Astrocyte (in vitro differentiated cells and primary cell): ENCODE measurements at places on chromosomes 7 and 10. TPM values are rescaled to one million over a fixed set of nuclear protein-coding genes. Genes with fewer than 3 reads are reported as not detected.

GRCh38 chr10:110168601-110169481 is 38.6 kb upstream of the MXI1 start:
- DNase-seq: no peak

GRCh38 chr7:21251151-21251800 is 176.6 kb upstream of the SP4 start:
- no peak for DNase-seq

DNA sequence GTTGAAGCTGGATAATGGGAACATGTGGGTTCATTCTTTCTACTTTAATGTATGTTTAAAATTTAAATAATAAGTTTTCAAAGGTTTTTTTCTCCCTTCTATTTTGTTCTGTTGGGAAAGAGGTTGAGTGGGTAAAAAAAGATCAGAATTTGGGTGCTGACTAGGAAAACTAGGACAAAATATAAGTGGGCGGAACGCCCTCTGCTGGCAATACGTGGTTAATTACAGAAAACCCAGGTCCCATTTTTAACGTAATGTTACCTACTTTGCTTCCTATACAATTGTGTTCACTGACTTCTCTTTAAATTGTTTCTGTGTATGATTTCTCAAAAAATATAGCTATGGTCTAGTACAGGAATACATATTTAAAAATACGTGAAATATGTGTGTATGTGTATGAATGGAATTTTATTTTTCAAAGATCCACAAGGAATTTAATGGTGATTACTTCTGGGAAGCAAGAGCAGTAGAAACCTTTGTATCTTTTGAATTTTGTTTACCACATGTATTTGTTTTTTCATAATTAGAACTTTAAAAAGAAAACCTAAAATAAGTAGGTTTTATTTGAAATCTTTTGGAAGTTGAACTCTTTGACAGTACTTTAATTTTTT is 8.7 kb downstream of the ECD start:
- no peak for DNase-seq

GRCh38 chr7:128304212-128304611 is 39.5 kb downstream of the RBM28 start:
- no peak for DNase-seq

- DNase-seq: no peak
Measured at GRCh38 chr7:1329261-1329660, 96.6 kb downstream of the UNCX start.

DNA sequence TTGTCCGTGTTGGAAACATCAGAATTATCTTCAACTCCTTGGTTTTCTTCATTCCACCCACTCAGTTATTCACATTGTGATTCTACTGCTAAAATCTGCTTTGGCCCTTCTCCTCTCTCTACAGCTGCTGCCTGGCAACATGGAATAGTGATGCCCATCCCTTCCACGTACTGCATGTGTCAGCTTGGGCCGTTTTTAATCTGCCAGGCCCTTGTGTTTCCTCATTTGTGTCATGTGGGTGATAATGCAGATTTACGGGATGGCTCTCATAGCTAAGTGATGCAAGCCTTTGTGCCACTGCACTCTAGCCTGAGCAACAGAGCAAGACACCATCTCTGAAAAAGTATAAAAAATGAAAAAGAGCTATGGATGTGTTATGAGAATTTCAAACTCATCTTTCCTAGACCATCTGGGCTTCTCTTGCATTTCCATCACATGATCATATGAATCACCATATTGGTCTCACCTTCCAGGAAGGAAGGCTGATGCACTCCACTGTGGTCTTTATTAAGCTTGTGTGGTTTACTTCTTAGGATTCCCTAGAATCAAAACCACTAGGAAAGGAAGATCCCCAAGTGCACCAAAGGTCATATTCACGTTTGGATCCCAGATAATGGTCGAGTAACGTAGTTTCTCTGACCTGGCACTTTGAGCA is 20.6 kb upstream of the CELF2 start:
- DNase-seq: no peak

- DNase-seq: no peak
Measured at GRCh38 chr7:82417898-82418297, 25.7 kb downstream of the CACNA2D1 start.

- peak; percentile 42 for DNase-seq
Measured at GRCh38 chr10:79328737-79329504, 18.3 kb upstream of the PPIF start.

- peak; percentile 85 for DNase-seq
Measured at GRCh38 chr10:114684822-114685209, 26.7 kb upstream of the ABLIM1 start.

GRCh38 chr10:24951201-24952142 is 934 bp downstream of the PRTFDC1 start:
- no peak for DNase-seq

- no peak for DNase-seq
Measured at GRCh38 chr10:83954193-83954799, 185.0 kb upstream of the GHITM start.

- no peak for DNase-seq
Measured at GRCh38 chr7:158646766-158647474, 57.7 kb downstream of the NCAPG2 start.

- peak; percentile 77 for DNase-seq
Measured at GRCh38 chr7:6446838-6447580, 745 bp downstream of the DAGLB start.

DNA sequence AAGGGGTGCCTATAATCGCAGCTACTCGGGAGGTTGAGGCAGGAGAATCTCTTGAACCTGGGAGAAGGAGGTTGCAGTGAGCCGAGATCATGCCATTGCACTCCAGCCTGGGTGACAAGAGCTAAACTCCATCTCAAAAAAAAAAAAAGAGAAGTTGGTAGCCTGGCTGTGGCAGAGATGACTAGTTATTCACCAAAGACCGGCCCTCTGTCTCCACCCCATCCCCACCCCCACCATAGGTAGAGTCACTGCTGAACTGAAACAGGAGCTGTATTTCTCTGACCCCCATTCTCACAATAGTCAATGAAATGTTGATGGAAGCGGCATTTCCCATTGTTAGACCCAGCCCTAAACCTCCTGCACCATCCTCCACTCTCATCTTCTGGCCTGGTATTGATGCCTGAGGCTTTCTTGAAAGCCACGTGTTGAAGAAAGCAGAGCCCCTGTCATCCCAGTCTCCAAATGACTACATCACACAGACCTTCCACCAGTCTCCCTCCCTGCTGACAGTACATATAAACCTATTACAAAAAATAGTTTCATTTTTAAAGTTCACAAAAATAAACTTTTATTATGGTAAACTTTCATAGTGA is 9.4 kb upstream of the PIK3CG start:
- DNase-seq: no peak

DNA sequence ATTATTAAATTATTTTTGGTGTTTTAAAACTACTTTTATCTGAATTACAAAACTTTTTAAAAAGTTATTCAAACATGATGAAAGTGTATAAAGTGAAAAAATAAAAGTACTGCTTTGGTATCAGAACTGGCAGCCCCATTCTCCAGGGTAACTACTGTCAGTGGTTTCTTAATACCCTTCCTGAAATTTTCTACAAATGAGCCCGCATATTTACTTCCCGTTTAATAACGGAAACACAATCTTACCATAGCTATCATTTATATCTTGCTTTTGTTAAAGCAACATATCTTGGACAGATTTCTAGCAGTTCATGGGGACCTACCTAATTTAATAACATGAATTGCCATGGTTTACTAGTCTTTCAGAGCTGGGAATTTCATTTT is 249.9 kb downstream of the RNLS start:
- DNase-seq: no peak

- no peak for DNase-seq
Measured at GRCh38 chr7:29349362-29349761, 154.8 kb downstream of the CHN2 start.

GRCh38 chr7:327991-328702 is 38.2 kb downstream of the FOXL3 start:
- no peak for DNase-seq

- DNase-seq: no peak
Measured at GRCh38 chr7:158657189-158657746, 47.3 kb downstream of the NCAPG2 start.

DNA sequence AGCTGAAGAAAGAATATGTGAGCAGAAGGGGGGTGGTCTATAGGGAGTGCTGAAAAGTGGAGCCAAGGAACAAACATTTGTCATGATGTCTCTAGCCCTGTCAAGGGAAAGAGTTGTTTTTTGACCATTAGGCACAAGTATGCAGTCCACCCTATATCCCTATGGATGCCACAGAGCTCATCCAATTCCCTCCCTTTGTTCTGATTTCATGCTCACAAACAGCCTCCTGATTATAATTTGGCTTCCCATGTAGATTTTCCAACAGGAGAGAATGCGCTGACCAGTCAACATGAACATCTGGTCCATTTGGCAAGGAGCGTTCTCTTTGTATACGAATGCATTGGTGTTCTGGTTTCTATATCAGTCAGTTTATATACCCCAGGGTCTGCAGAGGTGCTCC is 12.1 kb upstream of the CEP41 start:
- DNase-seq: no peak

DNA sequence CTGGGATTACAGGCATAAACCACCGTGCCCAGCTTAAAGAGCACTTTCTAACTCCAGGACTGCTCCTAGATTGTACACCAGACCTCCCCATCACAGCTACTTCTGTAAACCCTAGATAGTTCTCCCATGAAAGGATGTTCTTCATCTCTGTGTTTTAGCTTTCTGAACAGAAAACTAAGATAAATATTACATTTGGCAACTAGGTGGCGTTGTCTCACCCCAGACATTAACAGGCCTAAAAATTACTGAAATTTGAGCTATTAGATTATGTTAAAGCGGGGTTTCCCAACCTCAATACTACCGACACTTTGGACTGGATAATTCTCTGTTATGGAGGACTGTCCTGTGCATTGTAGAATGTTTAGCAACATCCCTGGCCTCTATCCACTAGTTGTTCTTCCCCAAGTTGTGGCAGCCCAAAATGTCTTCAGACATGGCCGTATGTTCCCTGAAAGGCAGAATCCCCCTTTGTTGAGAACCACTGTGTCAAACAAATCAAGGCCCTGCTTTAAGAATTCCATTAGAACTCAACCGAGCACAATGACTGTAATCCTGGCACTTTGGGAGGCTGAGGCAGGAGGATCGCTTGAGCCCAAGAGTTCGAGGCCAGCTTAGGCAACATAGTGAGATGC is 19.1 kb downstream of the ATOH7 start:
- peak; percentile 7 for DNase-seq

DNA sequence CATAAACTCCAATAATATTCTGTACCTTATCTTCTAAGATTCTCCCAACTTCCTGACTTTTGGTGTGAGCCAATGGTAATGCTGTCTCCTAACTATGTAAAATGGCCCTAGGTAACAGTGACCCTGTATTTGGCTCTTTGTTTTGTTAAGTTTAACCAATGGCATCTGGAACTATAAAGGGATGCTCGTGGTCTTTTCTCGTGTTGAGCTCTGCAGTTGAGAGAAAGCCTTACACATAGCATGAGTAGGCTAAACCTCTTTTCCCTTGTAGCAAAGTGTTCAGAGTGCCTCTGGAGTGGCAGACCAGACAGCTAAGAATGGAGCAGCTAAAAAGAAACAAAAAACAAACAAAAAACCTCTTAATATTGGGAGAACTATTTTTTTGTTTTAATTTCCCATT is 5.2 kb downstream of the TES start:
- DNase-seq: no peak

- no peak for DNase-seq
Measured at GRCh38 chr7:73683788-73684693, 644 bp downstream of the BUD23 start.

DNA sequence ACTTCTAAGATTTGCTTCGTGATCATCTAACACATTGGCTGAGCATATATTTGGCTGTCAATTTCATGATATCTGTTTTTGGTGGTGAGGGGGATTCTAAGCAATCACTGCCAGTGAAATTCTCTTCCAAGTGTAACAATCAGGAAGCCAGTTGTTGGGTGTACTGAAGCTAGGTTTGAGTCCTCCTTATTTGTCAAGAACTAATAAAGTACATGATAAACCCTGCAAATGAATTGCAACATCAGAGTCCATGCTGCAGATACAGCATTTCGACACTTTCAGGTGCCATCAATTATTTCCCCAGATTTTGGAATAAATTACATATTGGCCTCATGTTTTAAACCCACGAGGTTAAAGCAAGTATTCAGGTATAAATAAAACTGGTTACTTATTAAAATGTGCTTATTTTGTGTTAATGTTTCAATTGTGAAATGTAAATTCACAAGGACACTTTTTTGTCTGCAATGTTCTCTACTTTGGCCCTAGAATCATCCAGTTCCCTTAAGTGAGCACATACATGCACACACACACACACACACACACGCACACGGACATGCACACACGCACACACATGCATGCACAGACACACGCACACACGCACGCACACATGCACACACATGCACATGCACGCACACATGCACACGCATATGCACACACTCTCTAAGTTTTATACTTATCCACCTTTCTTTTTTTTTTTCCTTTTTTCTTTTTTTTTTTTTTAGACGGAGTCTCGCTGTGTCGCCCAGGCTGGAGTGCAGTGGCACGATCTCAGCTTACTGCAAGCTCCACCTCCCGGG is 510.2 kb upstream of the KLF6 start:
- DNase-seq: no peak

GRCh38 chr7:155194382-155195140 is 103.1 kb upstream of the INSIG1 start:
- no peak for DNase-seq

GRCh38 chr7:158829342-158830210 is at the start of gene ESYT2:
Gene ESYT2, minus strand, starts transcription at chr7:158829509. Its CDS starts 91 bp downstream, at chr7:158829418.
- peak; percentile 94 for DNase-seq

- peak; percentile 75 for DNase-seq
Measured at GRCh38 chr7:155257482-155258225, 40.0 kb upstream of the INSIG1 start.

- no peak for DNase-seq
Measured at GRCh38 chr10:78389419-78389818, 355.8 kb downstream of the RPS24 start.

- DNase-seq: peak; percentile 33
Measured at GRCh38 chr10:112584276-112584675, 137.3 kb downstream of the VTI1A start.

DNA sequence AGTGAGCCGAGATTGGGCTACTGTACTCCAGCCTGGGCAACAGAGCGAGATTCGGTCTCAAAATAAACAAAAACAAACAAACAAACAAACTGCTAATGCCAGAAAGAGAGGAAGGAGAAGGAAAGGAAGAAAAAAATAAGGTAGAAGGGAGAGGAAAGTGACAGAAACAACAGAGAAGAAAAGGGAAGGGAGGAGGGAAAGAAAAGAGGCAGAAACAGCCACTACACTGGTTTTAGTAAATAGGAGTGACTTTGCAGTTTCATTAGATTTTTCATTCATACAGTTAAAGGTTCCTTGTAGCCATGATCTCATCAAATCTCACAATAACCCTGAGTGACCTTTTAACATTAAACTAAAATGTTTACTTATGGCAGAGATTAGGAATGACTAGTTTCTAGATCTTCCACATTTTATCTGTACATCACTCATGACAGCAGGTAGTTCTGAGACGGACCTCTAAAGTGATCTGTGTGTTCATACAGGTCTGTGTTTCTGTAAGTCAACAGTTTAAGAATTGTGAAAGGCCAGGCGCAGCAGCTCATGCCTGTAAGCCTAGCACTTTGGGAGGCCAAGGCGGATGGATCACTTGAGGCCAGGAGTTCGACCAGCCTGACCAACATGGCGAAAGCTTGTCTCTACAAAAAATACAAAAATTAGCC is 191.3 kb upstream of the KLF14 start:
- no peak for DNase-seq

The PHKG1 gene
- not detected in 2 replicates for total RNA-seq

The SPDYE1 gene
- not detected in 2 replicates for total RNA-seq

The MARVELD1 gene
- 69.7 and 79.2 TPM in 2 replicates for total RNA-seq

The DENND10 gene
- 39.9 and 41.8 TPM in 2 replicates for total RNA-seq

The RAB11FIP2 gene
- total RNA-seq: 13.5 and 17.4 TPM in 2 replicates

The ATOH7 gene
- 0.19 TPM in 1 of 2 replicates, not detected in the other for total RNA-seq

The LIPJ gene
- total RNA-seq: not detected in 2 replicates

The AS3MT gene
- 0.34 and 0.64 TPM in 2 replicates for total RNA-seq

The ATP6V0A4 gene
- 0.19 and 0.25 TPM in 2 replicates for total RNA-seq

The HECW1 gene
- total RNA-seq: 2.3 and 3.3 TPM in 2 replicates

The CYP2C8 gene
- total RNA-seq: 0.34 and 0.39 TPM in 2 replicates
